ENCODE measurements at places on chromosomes 1 and 21. TPM values are rescaled to one million over a fixed set of nuclear protein-coding genes. Genes with fewer than 3 reads are reported as not detected.

GRCh38 chr1:212285685-212286555 lies 710 bp downstream of the PPP2R5A start:
- peak; percentile 90 for DNase-seq
- no peaks in the 10 kb centered on the region for H3K27me3 ChIP-seq
- peaks cover 43% of the 10 kb centered on the region for H3K4me1 ChIP-seq
- H3K36me3 ChIP-seq = no peaks in the 10 kb centered on the region
- H3K27ac ChIP-seq = peak overlapping the region; percentile 72

The ATP6V1G3 gene
- total RNA-seq = not detected

DNA sequence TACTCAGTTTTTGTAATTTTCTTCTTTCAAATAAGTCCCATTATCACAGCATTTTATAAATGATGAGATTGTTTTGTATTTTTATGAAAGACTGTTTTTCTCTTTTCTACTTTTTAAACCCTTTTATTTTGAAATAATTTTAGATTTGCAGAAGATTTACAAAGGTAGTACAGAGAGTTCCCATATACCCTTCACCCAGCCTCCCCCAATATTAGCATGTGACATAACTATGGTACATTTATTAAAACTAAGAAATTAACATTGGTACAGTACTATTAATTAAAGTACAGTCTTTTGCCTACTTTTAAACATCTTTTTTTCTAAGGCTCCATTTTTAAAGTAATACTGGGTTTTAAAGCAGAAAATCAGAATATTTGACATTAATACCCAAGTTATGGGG lies 35.6 kb upstream of the LAMC2 start:
- no peaks in the 10 kb centered on the region for H3K36me3 ChIP-seq
- no peak overlapping the region for H3K27ac ChIP-seq
- H3K4me1 ChIP-seq = no peaks in the 10 kb centered on the region
- no peak overlapping the region for H3K4me3 ChIP-seq
- no peaks in the 10 kb centered on the region for H3K27me3 ChIP-seq

- no peak overlapping the region for H3K4me3 ChIP-seq
- no peaks in the 10 kb centered on the region for H3K36me3 ChIP-seq
- no peak overlapping the region for H3K27ac ChIP-seq
- DNase-seq = no peak
- H3K27me3 ChIP-seq = no peaks in the 10 kb centered on the region
These were observed 18.5 kb upstream of the C1orf159 start for GRCh38 chr1:1134300-1134970.

The SGIP1 gene
- not detected for total RNA-seq

DNA sequence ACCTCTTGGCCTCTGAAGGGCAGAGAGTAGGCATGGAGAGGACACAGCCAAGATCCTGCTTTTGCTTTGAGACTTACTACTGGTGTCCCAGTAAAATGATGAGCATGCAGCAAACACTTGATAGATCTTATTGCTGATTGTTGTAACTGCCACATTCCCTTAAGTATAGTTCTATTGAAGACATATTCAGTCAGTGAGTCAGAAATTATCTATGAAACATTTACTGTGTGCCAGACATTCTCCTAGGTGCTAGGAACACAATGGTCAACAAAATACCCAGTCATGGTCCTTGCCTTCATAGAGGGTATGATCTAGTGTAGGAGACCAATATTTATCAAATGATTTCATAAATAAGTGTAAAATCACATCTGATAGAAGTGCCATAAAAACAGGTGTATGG lies 13.6 kb downstream of the STYXL2 start:
- H3K4me3 ChIP-seq = no peak overlapping the region
- no peak for DNase-seq

The ACOT11 gene
- total RNA-seq = not detected

The ZNF695 gene
- total RNA-seq = 0.63 TPM

DNA sequence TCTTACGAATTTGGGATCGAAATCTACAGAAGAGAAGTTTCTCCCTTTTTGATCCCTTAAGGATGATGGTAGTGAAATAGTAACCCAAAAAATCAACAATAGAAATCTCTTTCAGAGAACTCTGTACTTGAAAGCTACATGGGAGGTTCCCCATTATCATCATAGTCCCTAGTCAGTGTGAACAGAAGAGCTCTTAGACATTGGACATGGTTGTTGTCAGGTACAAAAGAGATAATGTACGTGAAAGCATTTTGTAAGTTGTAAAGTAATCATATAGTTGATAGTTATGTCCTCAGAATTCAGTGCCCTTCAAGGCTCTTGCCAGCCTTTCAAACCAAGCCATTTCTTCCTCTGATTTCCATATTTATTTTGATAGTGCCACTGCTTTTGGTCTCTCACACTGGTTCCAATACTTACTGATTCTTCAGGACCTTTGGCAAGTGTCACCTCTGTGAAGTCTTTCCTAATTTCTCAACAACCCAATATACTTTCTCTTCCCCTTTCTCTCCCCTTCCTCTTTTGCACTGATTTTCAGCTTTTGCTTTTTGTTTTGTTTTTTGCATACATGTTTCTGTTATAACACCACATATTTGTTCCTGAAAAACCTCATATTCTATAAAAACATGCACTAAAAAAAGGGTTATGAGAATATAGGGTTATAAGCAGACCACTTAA lies 22.4 kb downstream of the VPS45 start:
- H3K27ac ChIP-seq = peak overlapping the region; percentile 18
- H3K4me3 ChIP-seq = no peak overlapping the region
- DNase-seq = peak; percentile 65
- H3K36me3 ChIP-seq = peaks cover 4% of the 10 kb centered on the region

The RO60 gene
- total RNA-seq = 107 TPM

DNA sequence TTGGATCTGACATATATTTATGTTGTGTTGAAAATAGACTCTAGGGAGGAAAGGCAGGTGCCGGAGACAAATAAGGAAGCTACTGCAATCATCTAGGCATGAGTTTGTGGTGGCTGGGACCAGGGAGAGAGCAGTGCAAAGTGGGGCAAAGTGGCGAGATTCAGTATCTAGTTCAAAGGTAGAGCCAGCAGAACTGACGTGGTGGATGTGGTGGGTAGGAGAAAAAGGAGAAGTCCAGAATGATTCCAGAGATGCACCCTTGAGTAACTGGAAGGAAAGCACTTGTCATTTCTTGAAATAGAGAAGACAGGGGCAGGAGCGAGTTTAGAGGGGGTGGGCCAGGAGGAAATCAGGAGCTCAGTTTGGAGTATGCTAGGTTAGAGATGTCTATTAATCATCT lies 275.2 kb downstream of the KAZN start:
- H3K4me3 ChIP-seq = no peak overlapping the region
- H3K27ac ChIP-seq = no peak overlapping the region
- DNase-seq = no peak
- H3K36me3 ChIP-seq = no peaks in the 10 kb centered on the region

The RGS4 gene
- total RNA-seq = not detected

DNA sequence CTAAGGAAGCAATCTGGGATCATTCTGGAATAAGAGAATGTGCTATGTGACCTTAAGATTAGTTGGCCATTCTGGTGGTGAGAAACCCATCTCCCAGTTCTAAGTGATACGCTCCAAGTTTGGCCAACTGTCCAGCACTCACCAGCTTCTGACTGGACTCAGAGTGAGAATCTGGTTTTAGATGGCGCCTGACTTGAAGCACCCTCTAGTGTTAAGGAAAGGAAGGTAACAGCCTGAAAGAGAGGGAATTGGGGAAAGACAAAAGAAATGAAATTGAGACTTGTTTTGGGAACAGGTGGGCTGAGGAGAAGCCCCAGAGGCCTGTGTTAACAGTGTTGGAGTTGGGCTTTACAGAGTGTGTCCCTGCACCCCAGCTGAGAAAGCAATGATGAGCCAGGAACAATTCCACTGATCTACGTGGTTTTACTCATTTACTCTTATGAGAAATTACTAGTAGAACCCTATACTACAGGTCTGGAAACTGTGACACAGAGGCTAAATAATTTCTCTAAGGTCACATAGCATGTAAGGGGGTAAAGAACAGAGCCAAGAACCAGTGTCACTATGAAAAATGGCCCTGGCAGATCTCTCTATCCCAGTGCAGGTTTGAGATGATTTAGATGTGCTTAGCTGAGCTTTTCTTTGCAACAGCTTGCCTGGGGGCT lies 9.3 kb upstream of the FCAMR start:
- no peaks in the 10 kb centered on the region for H3K36me3 ChIP-seq
- no peak overlapping the region for H3K27ac ChIP-seq
- no peak for DNase-seq
- H3K4me1 ChIP-seq = no peaks in the 10 kb centered on the region

GRCh38 chr1:41663671-41664400 lies 179.4 kb upstream of the EDN2 start:
- no peak for DNase-seq
- no peaks in the 10 kb centered on the region for H3K27me3 ChIP-seq
- H3K36me3 ChIP-seq = no peaks in the 10 kb centered on the region
- H3K27ac ChIP-seq = no peak overlapping the region
- H3K4me1 ChIP-seq = peaks cover 30% of the 10 kb centered on the region

- no peak for DNase-seq
- no peak overlapping the region for H3K27ac ChIP-seq
- H3K27me3 ChIP-seq = no peaks in the 10 kb centered on the region
- H3K4me3 ChIP-seq = no peak overlapping the region
These were observed 59.4 kb downstream of the SYT6 start for GRCh38 chr1:114094363-114094634.

Measured in Karpas-422 (cell line).